Heart right ventricle (tissue), 16 donors: ENCODE measurements at places on chromosomes 5 and 9. TPM values are rescaled to one million over a fixed set of nuclear protein-coding genes. Genes with fewer than 3 reads are reported as not detected.

Gene ENTPD2
- total RNA-seq: 2.5 TPM

Gene NXNL2
- total RNA-seq: not detected

Gene TLX3
- not detected for total RNA-seq

Gene FST
- 1.5 TPM for total RNA-seq

Gene LOX
- 7.6 TPM for total RNA-seq

Gene NRG2
- 4.2 TPM for total RNA-seq

Gene PCDHA1
- not detected for total RNA-seq

Gene FYB1
- 3.7 TPM for total RNA-seq

Gene PCDHGA9
- 4.7 TPM for total RNA-seq

Gene CCNJL
- total RNA-seq: 7.4 TPM

Gene OR1L6
- not detected for total RNA-seq

GRCh38 chr5:173689171-173689736, 72.8 kb upstream of the BOD1 start:
- no peaks in the 10 kb centered on the region for H3K27me3 ChIP-seq
- H3K4me3 ChIP-seq: no peak overlapping the region
- H3K4me1 ChIP-seq: peaks cover 20% of the 10 kb centered on the region
- H3K27ac ChIP-seq: peak overlapping the region; percentile 67

DNA sequence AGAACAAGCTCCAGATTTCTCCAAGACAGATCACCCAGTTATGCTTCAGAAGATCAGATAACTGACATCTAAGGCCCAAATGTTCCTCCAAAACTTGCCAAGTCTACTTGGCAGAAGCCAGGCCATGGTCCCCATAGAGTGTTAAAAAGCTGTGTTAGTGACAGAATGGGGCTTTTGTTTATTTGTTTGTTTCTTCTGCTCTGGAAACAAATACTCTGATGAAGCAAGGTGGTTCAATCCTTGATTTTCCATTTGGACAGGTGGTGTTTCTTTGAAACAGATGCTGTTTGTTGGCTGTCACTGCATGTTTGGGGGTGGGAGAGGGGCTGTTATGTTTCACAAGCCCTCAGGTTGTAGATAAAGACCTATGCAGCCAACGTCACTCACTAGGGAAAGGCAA, 264.0 kb downstream of the FAM114A2 start:
- peaks cover 9% of the 10 kb centered on the region for H3K27me3 ChIP-seq
- H3K4me3 ChIP-seq: no peak overlapping the region
- H3K27ac ChIP-seq: no peak overlapping the region
- H3K36me3 ChIP-seq: no peaks in the 10 kb centered on the region
- DNase-seq: no peak

DNA sequence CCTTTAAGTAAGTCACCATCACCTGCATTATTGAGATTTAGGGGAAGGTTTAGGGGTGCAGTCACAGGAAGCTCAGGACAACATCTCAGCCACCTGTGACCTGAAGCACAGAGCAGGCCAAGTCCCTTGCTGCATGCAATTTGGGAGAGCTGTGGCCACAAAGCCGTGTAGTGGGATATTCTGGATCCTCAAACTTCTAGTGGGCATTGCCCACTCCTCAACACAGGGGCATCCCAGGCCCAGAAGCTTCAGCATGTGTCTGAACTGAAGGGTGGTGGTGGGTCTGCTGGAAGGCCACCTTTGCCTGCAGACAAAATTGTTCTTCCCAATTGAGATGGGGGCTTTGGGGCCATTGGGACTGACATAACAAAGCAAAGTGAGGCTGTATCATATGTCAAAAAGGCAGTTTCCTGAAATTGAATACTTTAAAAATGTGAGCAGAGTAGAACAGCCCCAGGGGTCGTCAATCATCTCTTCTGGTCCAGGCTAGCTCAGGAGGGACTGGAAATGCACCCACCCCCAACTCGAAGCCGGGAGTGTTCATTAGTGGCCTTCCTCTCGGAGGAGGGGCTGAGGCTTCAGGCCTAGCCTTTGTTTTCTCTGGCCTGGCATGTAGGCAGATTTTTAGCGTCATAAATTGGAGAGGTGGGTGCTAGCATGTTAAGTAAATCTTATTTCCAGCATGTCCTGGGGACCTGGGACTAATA, 2.8 kb upstream of the GADD45G start:
- no peak for DNase-seq
- H3K27ac ChIP-seq: no peak overlapping the region
- no peak overlapping the region for H3K4me3 ChIP-seq
- H3K36me3 ChIP-seq: no peaks in the 10 kb centered on the region
- H3K27me3 ChIP-seq: no peaks in the 10 kb centered on the region
- H3K4me1 ChIP-seq: peaks cover 3% of the 10 kb centered on the region

GRCh38 chr5:132009706-132010405, 1.6 kb downstream of the ACSL6 start:
- no peak overlapping the region for H3K27ac ChIP-seq
- no peak overlapping the region for H3K4me3 ChIP-seq
- peaks cover 14% of the 10 kb centered on the region for H3K4me1 ChIP-seq

DNA sequence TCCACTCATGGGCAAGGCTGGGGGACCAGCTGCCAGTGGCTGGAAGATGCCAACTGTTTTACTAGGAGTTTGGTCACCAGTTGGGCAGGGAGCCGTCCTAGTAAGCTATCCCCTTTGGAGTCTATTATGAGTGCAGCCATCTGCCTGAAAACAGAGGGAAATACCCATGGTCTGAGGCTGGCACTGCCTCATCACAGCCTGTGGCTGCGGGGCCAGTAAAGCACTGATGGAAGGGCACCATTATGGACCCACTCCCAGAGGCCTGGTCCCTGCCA, 187.2 kb upstream of the PANK3 start:
- no peak overlapping the region for H3K4me3 ChIP-seq
- H3K27ac ChIP-seq: peak overlapping the region; percentile 6
- no peaks in the 10 kb centered on the region for H3K27me3 ChIP-seq

DNA sequence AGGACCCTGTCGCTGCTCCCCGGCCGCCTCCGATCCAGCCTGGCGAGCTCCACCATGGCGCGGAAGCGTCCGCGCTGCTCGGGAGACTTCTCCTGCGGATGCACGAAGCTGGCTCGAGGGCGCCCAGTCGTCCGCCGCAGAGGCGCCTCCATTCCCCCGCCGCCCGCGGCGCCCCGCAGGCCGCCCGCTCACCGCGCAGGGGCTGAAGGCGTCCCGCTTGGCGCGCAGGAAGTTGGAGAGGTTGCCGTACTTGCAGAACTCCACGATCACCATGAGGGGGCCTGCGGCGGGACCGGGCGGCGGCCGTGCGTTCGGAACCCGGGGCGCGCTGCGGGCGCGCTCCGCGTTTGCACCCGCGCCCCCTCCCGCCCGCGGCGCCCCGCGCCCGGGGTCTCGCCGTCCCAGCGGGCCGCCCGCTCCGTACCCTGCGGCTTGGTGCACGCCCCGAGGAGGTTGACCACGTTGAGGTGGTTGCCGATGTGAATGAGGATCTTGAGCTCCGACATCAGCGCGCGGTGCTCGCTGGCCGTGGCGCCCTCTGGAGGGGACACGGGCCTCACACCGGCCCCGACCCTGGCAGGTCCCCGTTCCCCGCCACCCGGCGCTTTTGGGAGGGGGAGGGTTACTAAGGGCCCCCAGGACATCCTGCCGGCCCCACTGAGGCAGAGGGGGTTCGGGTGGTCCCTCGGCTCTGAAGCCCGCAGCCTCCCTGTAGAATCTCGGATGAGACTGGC, 27.7 kb upstream of the SCGB3A1 start:
- no peak for DNase-seq
- H3K4me1 ChIP-seq: peaks cover 14% of the 10 kb centered on the region
- no peak overlapping the region for H3K4me3 ChIP-seq
- H3K36me3 ChIP-seq: peaks cover 18% of the 10 kb centered on the region
- H3K27ac ChIP-seq: no peak overlapping the region

DNA sequence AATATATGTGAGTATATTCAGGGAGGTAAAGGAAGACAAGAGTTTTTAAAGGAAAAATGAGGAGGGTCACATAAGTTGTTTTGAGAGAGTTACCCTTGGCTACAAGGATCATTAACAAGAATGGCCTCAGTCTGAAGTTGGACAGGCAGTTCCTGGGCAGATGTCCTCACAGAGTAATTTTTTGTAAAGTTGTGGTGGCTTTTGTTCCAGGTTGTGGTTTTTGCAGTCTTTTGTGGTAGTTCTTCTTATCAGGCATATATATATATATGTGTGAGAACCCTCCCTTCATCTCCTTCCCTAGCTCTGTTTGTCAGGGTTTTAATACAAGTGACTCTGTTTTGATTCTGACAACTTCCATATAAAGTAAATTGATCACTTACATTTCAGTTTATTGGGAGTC, 60.0 kb downstream of the CSNK1G3 start:
- H3K36me3 ChIP-seq: peaks cover 25% of the 10 kb centered on the region
- H3K4me1 ChIP-seq: no peaks in the 10 kb centered on the region
- DNase-seq: no peak
- H3K27me3 ChIP-seq: no peaks in the 10 kb centered on the region

DNA sequence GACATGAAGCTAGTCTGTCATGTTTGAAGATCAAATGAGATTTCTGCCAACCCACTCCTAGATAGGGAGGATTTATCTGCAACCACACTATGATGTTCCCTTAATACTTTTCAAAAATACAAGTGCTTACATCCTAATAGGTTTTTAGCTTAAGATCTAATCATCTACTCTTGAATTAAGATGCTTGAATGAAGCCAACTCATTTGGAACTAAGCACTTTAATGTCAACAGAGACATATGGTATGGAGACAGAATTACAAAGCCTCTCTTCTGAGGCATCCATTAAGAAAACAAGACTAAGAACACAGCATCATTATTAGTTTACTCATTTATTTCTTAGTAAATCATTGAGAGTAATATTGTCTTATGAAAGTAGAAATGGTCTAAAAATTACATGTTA, 139.3 kb upstream of the NFIB start:
- H3K27ac ChIP-seq: no peak overlapping the region
- H3K36me3 ChIP-seq: no peaks in the 10 kb centered on the region
- no peak overlapping the region for H3K4me3 ChIP-seq

DNA sequence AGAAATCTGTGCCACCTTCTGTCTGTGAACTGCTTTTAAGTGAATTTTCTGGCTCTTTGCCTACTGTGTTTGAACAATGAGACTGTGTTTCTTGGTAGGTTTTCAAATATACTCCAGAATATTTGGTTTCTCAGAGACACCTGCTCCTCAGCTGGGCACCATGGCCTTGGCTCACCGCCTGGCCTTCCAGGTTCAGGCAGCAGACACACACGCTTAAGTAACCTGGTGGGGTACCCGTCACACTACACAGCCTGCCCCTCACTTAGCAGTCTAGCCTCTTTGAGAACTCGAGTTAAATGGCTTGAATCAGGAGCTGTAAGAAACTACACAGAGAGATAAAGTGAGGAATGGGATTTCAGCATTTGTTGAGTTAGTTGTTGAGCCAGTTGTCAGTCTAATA, 530.5 kb downstream of the MTRR start:
- H3K27me3 ChIP-seq: no peaks in the 10 kb centered on the region
- no peaks in the 10 kb centered on the region for H3K4me1 ChIP-seq
- H3K36me3 ChIP-seq: no peaks in the 10 kb centered on the region

GRCh38 chr5:67338421-67338820, 141.8 kb upstream of the CD180 start:
- H3K4me1 ChIP-seq: peaks cover 4% of the 10 kb centered on the region
- no peaks in the 10 kb centered on the region for H3K36me3 ChIP-seq
- no peak overlapping the region for H3K27ac ChIP-seq
- no peak for DNase-seq

GRCh38 chr5:102481054-102481715, 17.6 kb downstream of the SLCO6A1 start:
- no peaks in the 10 kb centered on the region for H3K27me3 ChIP-seq
- H3K27ac ChIP-seq: no peak overlapping the region
- H3K36me3 ChIP-seq: no peaks in the 10 kb centered on the region
- no peaks in the 10 kb centered on the region for H3K4me1 ChIP-seq
- DNase-seq: no peak

- H3K4me1 ChIP-seq: no peaks in the 10 kb centered on the region
- no peak for DNase-seq
- no peaks in the 10 kb centered on the region for H3K36me3 ChIP-seq
Observed at GRCh38 chr5:137400571-137400970, 98.6 kb downstream of the SPOCK1 start.

GRCh38 chr9:136792321-136793085, 1.4 kb downstream of the TMEM141 start:
- H3K36me3 ChIP-seq: no peaks in the 10 kb centered on the region
- peaks cover 3% of the 10 kb centered on the region for H3K27me3 ChIP-seq
- H3K4me1 ChIP-seq: peaks cover 30% of the 10 kb centered on the region
- H3K4me3 ChIP-seq: no peak overlapping the region
- no peak overlapping the region for H3K27ac ChIP-seq
- DNase-seq: no peak

- DNase-seq: no peak
- H3K36me3 ChIP-seq: no peaks in the 10 kb centered on the region
- no peak overlapping the region for H3K27ac ChIP-seq
- H3K4me1 ChIP-seq: no peaks in the 10 kb centered on the region
Observed at GRCh38 chr9:86488794-86489193, 134.6 kb upstream of the TUT7 start.

- H3K4me3 ChIP-seq: no peak overlapping the region
- no peaks in the 10 kb centered on the region for H3K27me3 ChIP-seq
- no peaks in the 10 kb centered on the region for H3K4me1 ChIP-seq
- H3K36me3 ChIP-seq: peaks cover 84% of the 10 kb centered on the region
Observed at GRCh38 chr9:6498982-6499381, 86.0 kb downstream of the UHRF2 start.

- H3K36me3 ChIP-seq: no peaks in the 10 kb centered on the region
- no peaks in the 10 kb centered on the region for H3K4me1 ChIP-seq
- no peaks in the 10 kb centered on the region for H3K27me3 ChIP-seq
- DNase-seq: no peak
- H3K4me3 ChIP-seq: no peak overlapping the region
- no peak overlapping the region for H3K27ac ChIP-seq
Observed at GRCh38 chr5:165560648-165561047, 2055.2 kb downstream of the MAT2B start.

GRCh38 chr9:94909250-94909894, 182.9 kb downstream of the AOPEP start:
- H3K4me3 ChIP-seq: no peak overlapping the region
- DNase-seq: peak; percentile 2
- no peak overlapping the region for H3K27ac ChIP-seq
- H3K36me3 ChIP-seq: no peaks in the 10 kb centered on the region

DNA sequence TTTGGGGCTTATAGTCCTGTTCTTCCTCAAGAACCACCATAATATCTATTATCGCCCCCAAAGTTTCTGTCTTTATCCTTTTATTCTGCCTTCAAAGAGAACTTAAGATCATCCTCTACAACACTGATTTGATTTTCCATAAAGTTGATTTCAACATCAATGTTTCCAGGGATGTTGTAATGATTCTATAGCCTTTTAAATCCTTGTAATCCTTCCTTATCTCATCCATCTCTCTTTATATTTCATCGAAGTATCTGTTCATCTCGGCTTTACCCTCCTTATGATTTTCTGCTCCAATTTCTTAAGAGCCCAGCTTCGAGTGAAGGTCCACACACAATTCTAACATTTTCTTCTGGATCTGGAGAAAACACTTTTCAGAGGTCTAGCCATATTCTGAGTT, 218.4 kb downstream of the CDK5RAP2 start:
- no peak for DNase-seq
- H3K4me1 ChIP-seq: no peaks in the 10 kb centered on the region
- no peaks in the 10 kb centered on the region for H3K36me3 ChIP-seq
- no peaks in the 10 kb centered on the region for H3K27me3 ChIP-seq

DNA sequence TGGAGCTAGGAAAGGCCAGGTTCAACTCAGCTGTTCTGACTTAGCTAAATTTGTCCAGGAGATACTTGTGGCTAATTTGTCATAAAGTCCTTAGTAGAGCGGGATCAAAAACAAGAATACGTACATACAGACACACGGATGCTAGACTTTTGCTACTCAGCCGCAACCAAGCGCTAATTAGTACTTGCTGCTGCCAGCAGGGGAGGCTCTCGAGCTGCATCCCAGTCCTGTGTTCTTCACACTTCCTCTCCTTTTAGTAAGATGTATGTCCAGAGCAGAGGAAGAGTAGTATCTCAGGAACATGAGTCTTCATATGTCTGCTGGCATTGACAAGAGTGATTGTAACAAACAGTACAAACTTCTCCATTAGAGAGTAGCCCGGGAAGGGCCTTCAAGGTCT, 58.3 kb downstream of the CYFIP2 start:
- H3K4me1 ChIP-seq: no peaks in the 10 kb centered on the region
- DNase-seq: no peak
- no peak overlapping the region for H3K4me3 ChIP-seq
